A673 (cell line): ENCODE measurements at places on chromosomes 7 and 10. TPM values are rescaled to one million over a fixed set of nuclear protein-coding genes. Genes with fewer than 3 reads are reported as not detected.

VSTM2A gene
- total RNA-seq = not detected in 2 replicates

DNA sequence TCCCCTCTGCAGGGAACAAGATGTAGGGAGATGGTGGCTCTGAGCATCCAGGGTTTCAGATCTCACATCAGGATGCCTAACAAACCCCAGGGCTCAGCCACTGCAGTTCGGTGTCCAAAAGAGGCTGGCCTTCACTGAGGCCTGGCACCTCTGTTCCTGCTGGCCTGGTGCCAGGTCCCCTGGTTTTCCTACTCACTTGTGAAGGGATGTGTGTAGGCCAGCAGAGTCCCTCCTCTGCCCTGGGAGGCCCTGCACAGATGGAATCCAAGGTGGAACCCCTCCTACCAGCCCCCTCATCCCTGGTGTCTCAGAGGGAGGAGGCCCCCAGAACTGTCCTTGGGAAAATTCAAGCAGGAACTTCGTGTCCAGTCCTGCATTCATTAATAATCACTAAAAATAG, 260.6 kb downstream of the CCSER2 start:
- no peaks in the 10 kb centered on the region for H3K4me1 ChIP-seq
- H3K4me3 ChIP-seq = no peak overlapping the region
- no peak overlapping the region for H3K27ac ChIP-seq
- no peak for DNase-seq

DNA sequence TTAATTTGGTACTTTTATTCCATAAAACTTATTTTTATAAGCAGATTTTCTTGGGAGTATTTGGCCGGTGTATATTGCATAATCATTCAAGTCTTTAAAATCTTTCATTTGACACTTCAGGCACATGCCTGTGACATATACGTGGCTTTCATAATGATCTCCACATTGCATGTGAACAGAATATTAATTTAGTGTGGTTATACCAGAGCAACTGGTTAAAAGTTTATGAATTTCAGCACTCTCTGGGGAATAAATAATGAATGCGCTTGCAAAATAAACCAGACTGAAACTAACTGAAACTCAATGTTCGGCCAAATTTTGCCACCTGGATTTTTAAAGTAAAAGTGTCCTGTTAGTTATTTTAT, 242.3 kb downstream of the GLI3 start:
- no peak overlapping the region for H3K4me3 ChIP-seq
- DNase-seq = no peak
- H3K4me1 ChIP-seq = peaks cover 99% of the 10 kb centered on the region

DNA sequence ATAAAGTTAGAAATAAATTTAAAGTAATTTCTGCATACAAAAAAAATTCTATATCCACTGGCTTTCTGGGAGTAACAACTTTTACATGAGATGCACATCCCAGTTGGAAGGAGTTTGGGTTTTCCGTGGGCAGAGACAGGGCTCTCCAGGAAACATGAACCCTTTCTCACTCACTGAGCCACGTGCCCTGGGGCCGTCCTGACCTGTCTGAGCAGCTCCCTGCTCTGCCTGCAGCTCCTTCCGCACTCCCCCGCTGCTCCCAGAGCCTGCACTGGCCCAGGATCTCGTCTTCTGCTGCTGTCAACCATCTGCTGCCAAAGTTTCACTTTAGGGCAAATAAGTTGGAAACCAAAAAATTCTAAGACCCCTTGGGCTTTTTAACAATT, 169.1 kb downstream of the DIP2C start:
- H3K36me3 ChIP-seq = no peaks in the 10 kb centered on the region
- H3K4me1 ChIP-seq = no peaks in the 10 kb centered on the region
- no peak overlapping the region for H3K4me3 ChIP-seq
- H3K27ac ChIP-seq = no peak overlapping the region
- DNase-seq = no peak

- H3K36me3 ChIP-seq = no peaks in the 10 kb centered on the region
- DNase-seq = no peak
- peaks cover 70% of the 10 kb centered on the region for H3K27me3 ChIP-seq
- H3K4me1 ChIP-seq = no peaks in the 10 kb centered on the region
- no peak overlapping the region for H3K27ac ChIP-seq
Measured at GRCh38 chr10:120746001-120746777, 105.0 kb upstream of the WDR11 start.

GRCh38 chr7:151351967-151352366, 10.4 kb downstream of the NUB1 start:
- H3K27me3 ChIP-seq = no peaks in the 10 kb centered on the region
- peaks cover 53% of the 10 kb centered on the region for H3K36me3 ChIP-seq
- no peak for DNase-seq
- no peak overlapping the region for H3K27ac ChIP-seq

DNA sequence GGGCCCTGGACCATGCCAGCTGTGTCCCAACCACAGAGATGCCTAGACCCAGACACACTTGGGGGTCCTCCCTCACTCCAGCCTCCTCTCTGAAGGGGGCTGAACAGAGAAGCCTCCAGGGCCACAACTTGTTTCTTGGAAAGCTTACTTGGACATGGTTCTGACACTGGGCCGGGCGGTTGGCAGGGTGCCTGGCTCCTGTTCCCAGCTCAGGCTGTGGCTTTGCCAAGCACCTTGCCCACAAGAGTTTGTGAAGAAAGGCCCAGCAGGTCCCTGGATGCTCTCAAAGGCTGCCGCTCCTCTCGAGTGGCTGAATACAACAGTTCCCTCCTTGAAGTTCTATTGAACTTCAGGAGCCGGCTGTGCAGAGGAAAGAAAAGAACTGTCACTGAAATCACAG, 181.6 kb downstream of the PTPN20 start:
- no peaks in the 10 kb centered on the region for H3K4me1 ChIP-seq
- no peak for DNase-seq
- H3K27ac ChIP-seq = no peak overlapping the region

- H3K4me1 ChIP-seq = no peaks in the 10 kb centered on the region
- DNase-seq = no peak
- H3K4me3 ChIP-seq = no peak overlapping the region
Measured at GRCh38 chr7:87476179-87476557, 688 bp upstream of the ABCB4 start.

- H3K4me3 ChIP-seq = no peak overlapping the region
- no peak overlapping the region for H3K27ac ChIP-seq
- no peaks in the 10 kb centered on the region for H3K36me3 ChIP-seq
- peaks cover 6% of the 10 kb centered on the region for H3K27me3 ChIP-seq
- no peak for DNase-seq
Measured at GRCh38 chr7:20892776-20893175, 106.1 kb upstream of the SP8 start.

GRCh38 chr10:76583711-76584161, 1053.9 kb downstream of the KCNMA1 start:
- peak; percentile 2 for DNase-seq
- H3K27me3 ChIP-seq = no peaks in the 10 kb centered on the region
- H3K4me3 ChIP-seq = no peak overlapping the region
- no peaks in the 10 kb centered on the region for H3K4me1 ChIP-seq

GRCh38 chr7:138089080-138089901, 13.0 kb downstream of the AKR1D1 start:
- H3K4me1 ChIP-seq = no peaks in the 10 kb centered on the region
- H3K36me3 ChIP-seq = no peaks in the 10 kb centered on the region
- no peak overlapping the region for H3K4me3 ChIP-seq
- no peak for DNase-seq
